NCI-H526 (cell line): ENCODE measurements at places on chromosomes 6 and 20.

- DNase-seq = no peak
These were observed 229.1 kb downstream of the PLCB1 start for GRCh38 chr20:8361006-8361652.

DNA sequence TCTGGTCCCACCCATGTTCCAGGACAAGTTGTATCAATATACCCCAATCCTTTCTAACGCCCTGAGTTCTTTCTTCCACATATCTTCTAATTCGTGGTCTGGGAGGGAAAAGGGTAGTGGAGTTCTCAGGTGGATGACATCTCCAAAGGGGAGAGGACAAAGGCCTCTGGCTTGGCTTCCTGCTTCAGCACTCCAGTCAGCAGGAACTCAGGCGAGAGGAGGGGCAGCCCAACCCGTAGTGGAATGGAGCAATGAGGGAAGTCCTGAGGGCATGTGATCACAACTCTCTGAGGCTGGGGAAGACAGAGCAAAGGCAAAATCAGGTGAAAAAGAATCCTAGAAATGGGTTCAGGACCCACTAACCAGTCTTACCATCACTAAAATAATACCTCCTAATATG, 9.6 kb upstream of the NRM start:
- no peak for DNase-seq

GRCh38 chr20:38172408-38172807, 7.3 kb upstream of the TGM2 start:
- no peak for DNase-seq

- DNase-seq = no peak
These were observed 90.1 kb downstream of the FOXO3 start for GRCh38 chr6:108650781-108651180.

DNA sequence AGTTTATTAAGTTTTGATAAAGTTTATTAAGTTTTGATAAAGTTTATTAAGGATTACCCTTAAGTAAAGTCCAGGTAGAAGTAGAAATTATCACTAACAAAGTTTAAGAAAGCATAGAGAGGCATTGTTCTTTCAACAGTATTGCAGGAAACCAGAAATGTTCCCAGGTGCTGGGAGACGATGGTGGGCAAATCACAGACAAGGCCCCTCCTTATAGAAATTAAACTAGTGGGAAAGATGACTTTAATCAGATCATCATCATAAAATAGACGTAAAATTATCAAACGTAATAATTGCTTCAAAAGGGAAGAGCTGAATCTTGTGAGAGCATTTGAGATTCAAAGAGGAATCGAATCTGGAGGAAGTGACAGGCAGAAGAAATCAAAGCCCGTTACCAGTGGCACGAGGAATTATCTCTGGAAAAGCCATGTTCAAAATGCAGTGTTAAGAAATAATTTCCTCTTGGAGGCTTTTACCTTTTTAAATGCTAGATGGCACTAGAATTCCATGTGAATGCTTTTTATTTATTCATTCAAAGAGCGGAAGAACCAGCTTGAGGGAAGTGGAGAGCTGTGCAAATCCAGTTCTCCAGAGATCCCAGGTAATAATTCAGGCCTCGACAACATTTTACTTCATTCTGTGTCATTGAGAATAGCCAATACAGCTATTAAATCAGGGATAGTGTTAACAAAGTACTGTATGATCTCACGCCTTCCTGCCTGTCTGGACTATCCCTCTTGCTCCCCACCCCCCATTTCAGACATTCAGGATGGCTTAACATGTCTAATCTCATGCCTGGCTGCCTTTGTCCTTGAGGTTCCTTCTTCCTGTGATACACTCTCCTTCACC, 1.0 kb upstream of the APMAP start:
- DNase-seq = peak; percentile 82

- DNase-seq = no peak
These were observed 380.6 kb upstream of the JAG1 start for GRCh38 chr20:11054266-11054993.

- DNase-seq = no peak
These were observed 371.0 kb downstream of the EPHA7 start for GRCh38 chr6:93048381-93048780.

DNA sequence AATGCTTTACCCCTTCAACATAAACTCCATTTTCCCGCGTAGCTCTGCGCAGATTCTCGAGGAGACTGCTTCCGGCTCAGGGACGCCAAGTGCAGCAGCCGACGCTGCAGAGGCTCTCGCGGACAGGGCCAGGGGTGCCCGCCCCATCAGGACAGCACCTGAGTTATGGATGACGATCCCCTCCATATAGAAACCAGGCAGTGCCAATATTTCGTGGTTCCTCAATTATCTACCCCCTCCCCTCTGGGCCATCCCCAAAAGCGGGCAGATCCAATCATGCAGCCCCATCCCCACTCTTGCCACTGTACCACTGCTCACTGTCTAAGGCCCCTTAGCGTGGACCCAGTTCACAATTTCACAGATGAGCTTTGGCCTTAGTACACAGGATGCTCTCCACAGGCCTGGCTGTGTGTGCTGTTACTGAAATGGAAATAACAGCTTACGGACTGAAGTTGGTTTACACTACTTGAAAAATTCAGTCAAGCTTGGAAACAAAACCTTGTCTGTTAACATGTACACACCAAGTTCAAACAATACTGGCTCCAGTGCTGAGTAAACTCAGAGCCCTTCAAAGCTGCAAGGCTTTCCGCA, 74.5 kb downstream of the DACT2 start:
- no peak for DNase-seq

DNA sequence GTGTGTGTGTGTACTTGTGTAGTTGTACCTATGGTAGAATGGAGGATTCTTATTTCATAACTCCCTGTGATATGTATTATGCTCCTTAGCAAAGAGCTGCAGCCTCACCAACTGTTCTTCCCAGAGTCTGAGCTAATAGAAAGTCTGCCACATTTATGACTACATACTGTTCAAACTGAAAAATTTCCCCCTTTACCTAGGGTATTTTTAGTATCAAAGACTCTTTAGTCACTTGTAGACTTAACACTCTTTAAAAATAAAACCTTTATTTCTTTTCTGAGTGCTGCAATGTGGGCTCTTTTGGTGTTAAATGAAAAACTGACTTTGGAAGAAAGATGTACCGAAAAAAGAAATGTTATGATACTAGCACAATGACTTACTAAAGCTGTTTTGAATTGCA, 39.6 kb upstream of the HS3ST5 start:
- DNase-seq = no peak

DNA sequence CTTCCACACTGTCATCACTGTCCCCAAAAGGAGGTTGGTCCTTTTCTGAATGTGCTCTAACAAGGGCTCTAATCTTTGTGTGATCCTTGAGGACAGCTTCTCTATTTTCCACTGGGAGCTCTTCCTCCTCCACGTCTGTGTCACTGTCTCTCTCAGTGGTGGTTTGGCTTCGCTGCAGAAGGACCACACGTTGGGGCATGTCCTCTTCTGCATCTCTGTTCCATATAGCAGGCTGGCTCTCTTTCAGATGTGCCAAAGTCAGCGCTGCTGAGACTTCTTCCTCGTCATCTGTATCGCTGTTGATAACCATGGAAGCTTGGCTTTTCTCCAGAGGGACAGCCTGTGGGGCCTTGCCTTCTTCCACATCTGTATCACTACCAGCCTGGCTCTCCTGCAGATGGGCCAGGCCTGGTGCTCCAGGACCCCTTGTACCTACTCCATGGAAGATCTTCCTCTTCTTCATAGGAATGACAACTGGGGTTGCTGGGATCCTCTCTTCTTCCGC, 4.6 kb downstream of the MDC1 start:
- DNase-seq = no peak

DNA sequence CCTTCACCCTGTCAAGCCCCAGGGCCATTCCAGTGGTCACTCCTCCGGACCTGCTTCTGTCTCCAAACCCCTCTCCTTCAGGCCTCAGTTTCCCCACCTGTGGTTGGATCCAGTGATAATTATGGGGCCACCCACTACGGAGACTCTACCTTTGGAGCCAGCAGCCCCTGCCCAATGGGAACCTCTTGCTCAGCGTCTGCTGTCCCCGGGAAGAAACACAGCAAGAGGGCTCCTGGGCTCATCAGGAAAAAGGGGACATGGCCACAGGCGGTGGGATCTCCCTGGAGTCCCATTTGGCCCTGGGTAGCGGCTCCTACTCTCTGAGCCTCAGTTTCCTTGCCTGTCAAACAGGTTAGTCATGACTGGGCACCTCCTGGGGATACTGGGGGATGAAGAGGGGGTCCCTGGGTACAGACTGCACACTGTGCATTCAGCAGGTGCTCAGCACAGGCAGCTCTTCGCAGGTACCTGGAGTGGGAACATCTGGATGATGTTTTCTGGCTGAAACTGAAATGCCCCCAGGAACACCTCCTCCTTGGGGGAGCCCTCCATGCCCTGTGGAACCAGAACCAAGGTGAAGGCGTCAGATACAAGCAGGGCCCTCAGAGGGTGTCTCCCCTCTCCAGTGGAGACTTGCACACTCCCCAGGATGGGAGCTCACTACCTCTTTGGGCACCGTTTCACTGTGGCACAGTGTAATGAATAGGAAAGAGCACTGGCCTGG, 19.4 kb downstream of the SUN5 start:
- DNase-seq = no peak

GRCh38 chr6:82144852-82145340, 102.6 kb downstream of the IBTK start:
- DNase-seq = peak; percentile 14

- DNase-seq = no peak
These were observed 16.4 kb downstream of the CST8 start for GRCh38 chr20:23507346-23507745.

- DNase-seq = no peak
These were observed 386.9 kb downstream of the CDH26 start for GRCh38 chr20:60345106-60345505.

GRCh38 chr6:119197271-119197670, 118.8 kb upstream of the FAM184A start:
- no peak for DNase-seq

DNA sequence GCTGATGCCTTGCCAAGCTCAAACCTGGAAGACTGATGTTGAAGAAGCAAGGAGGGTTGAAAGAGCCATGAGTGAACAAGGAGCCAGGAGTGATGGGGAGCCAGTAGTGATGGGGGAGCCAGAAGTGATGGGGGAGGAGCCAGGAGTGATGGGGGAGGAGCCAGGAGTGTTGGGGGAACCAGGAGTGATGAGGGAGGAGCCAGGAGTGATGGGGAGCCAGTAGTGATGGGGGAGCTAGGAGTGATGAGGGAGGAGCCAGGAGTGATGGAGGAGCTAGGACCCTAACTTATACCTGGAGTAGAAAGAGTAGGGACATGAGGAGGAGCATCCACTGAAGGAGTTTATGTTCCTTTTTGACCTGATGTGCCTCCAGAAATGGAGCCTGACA, 14.6 kb upstream of the CD93 start:
- DNase-seq = no peak

GRCh38 chr6:116564311-116564710, 7.0 kb upstream of the RWDD1 start:
- no peak for DNase-seq

GRCh38 chr20:8749986-8750385, 318.9 kb upstream of the PLCB4 start:
- no peak for DNase-seq

DNA sequence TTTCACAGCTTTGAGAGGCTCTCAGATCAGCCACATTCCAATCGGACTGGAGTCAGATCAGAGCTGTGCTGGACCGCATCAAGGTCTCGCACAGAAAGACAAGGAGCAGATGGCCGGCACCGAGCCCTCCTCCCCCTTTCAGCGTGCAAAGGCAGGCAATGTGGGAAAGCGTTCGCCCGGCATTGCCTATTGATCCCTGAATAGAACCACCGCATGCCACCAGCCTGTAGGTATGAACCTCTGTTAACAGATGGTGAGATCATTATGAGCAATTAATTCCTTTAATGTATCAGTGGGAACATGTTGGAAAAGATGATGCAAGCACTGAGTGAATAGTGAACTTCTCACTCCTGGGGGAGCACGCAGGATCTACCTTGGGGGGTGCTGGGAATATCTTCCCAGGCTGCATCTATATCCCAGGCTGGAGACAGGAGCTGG, 117.5 kb upstream of the ID4 start:
- DNase-seq = no peak

GRCh38 chr6:34157851-34158250, 12.0 kb upstream of the GRM4 start:
- DNase-seq = no peak
